ENCODE measurements at places on chromosomes 2 and 18. TPM values are rescaled to one million over a fixed set of nuclear protein-coding genes. Genes with fewer than 3 reads are reported as not detected.

Gene RIF1
- total RNA-seq: 122 TPM

Gene FAM161A
- 29.1 TPM for total RNA-seq

Gene CEP76
- total RNA-seq: 17.5 TPM

Gene CXCR4
- total RNA-seq: 77.3 TPM

Gene PLEKHH2
- 12.5 TPM for total RNA-seq

Gene EML4
- 59.5 TPM for total RNA-seq
